ENCODE measurements at places on chromosomes 5 and 9. TPM values are rescaled to one million over a fixed set of nuclear protein-coding genes. Genes with fewer than 3 reads are reported as not detected.

Gene GARIN3
- not detected for total RNA-seq

Gene PPP2R2B
- total RNA-seq: not detected

Gene CMBL
- total RNA-seq: 7.6 TPM

Gene SERINC5
- 5.8 TPM for total RNA-seq

Gene PCDHB14
- 1.8 TPM for total RNA-seq

Gene ROR2
- total RNA-seq: not detected

Gene CWC27
- total RNA-seq: 8.7 TPM

Gene PARP8
- 1.2 TPM for total RNA-seq

Gene C9
- total RNA-seq: 0.57 TPM

Gene TERT
- total RNA-seq: not detected

Gene KIAA0825
- 0.97 TPM for total RNA-seq

Gene ADAMTS2
- 0.88 TPM for total RNA-seq

Gene PCDHB9
- total RNA-seq: 0.31 TPM

Gene WDR31
- 0.63 TPM for total RNA-seq

Gene SPATA31D4
- total RNA-seq: not detected

Gene CCL21
- 0.76 TPM for total RNA-seq

Gene PRRT1B
- total RNA-seq: not detected

Gene PCDHGB2
- total RNA-seq: 5.1 TPM

Gene UNC5A
- total RNA-seq: 3.3 TPM

Gene NOXA1
- total RNA-seq: 2.1 TPM

Gene SLC34A1
- not detected for total RNA-seq

Gene STPG3
- not detected for total RNA-seq

Gene HAVCR1
- total RNA-seq: not detected

Gene ARL14EPL
- total RNA-seq: not detected

Gene FOXD4L5
- under 0.01 TPM for total RNA-seq

Gene ARID3C
- total RNA-seq: not detected

Gene PKD2L2
- not detected for total RNA-seq

Gene PAPPA
- total RNA-seq: 0.32 TPM

Gene IL9
- total RNA-seq: not detected

Gene C5orf47
- total RNA-seq: not detected

Gene EQTN
- not detected for total RNA-seq

Gene TAF11L10
- not detected for total RNA-seq

Gene IFNA2
- not detected for total RNA-seq

Gene DNM1
- total RNA-seq: 0.69 TPM

Gene MYOZ3
- total RNA-seq: 0.88 TPM

Gene FREM1
- not detected for total RNA-seq

Gene SMIM33
- total RNA-seq: not detected

Gene NIM1K
- total RNA-seq: not detected

Gene SLC38A9
- 47.3 TPM for total RNA-seq

Gene IL5
- not detected for total RNA-seq

Gene HRCT1
- total RNA-seq: 0.32 TPM

Gene GGTA1
- total RNA-seq: 0.16 TPM

Gene ASPN
- not detected for total RNA-seq

Gene NPR2
- 4.1 TPM for total RNA-seq

Gene ORM1
- not detected for total RNA-seq

Gene TRAF1
- 17.9 TPM for total RNA-seq

Gene FBP1
- 0.57 TPM for total RNA-seq

Gene DIPK1B
- total RNA-seq: 109 TPM

Gene CBY3
- not detected for total RNA-seq

Gene PCDHA1
- total RNA-seq: 0.13 TPM

Gene CEL
- 0.44 TPM for total RNA-seq

Measured in bladder microvascular endothelial cell (primary cell).